ENCODE measurements at places on chromosomes 13 and 19. TPM values are rescaled to one million over a fixed set of nuclear protein-coding genes. Genes with fewer than 3 reads are reported as not detected.

ZNF416 gene
- total RNA-seq, result 4.9 TPM

FGF21 gene
- not detected for total RNA-seq

UPK1A gene
- not detected for total RNA-seq

CDC42EP5 gene
- 7.8 TPM for total RNA-seq

ZNF546 gene
- total RNA-seq, result 5.6 TPM

Data from smooth muscle cell of the umbilical artery (primary cell).